ENCODE measurements at places on chromosomes 4 and X.

DNA sequence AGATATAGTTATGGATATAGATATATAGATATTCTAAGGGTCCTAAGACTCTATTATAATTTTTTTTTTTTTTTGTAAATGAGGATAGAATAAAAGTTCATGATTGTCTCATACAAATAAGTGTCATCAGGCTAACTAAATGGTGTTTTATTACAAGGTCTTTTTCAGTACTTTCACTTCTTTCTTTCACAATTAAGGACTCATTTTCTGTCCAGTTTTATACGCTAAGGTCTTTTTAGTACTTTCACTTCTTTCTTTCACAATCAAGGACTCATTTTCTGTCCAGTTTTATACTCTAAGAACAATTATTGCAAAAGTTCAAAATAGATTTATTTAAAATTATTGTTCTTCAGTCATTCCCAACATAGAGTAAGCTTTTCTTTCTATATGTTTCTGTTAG is 32.7 kb downstream of the RUFY3 start:
- no peak for DNase-seq

DNA sequence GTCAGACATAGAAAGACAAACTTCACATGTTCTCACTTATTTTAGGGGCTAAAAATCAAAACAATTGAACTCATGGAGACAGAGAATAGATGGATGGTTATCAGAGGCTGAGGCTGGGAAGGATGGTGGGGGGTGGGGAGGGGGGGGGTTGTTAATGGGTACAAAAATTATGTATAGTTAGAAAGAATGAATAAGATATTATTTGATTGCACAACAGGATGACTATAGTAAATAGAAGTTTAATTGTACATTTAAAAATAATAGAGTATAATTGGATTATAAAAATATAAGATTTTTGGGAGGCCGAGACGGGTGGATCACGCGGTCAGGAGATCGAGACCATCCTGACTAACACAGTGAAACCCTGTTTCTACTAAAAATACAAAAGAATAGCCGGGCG is 33.3 kb downstream of the CORIN start:
- DNase-seq: no peak

GRCh38 chr4:26061248-26061986 is 147.4 kb downstream of the SMIM20 start:
- DNase-seq: no peak

DNA sequence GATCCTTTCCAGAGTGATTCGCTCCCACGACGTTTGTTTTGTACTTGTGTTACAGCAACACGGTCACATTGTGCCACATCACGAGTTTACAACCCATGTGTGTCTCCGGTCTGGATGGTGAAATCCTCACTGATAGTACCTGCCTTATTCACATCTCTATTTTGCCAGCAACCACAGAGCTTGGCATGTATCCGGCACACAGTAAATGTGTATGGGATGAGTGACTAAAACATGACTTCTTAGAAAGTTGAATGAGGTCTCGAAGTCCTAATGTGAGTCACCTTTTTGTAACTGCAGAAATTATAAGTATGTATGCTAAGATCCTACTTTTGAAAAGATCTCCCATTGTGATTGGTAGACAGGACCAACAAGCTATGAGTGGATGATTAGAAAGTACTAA is 7.5 kb downstream of the STOX2 start:
- DNase-seq: no peak

DNA sequence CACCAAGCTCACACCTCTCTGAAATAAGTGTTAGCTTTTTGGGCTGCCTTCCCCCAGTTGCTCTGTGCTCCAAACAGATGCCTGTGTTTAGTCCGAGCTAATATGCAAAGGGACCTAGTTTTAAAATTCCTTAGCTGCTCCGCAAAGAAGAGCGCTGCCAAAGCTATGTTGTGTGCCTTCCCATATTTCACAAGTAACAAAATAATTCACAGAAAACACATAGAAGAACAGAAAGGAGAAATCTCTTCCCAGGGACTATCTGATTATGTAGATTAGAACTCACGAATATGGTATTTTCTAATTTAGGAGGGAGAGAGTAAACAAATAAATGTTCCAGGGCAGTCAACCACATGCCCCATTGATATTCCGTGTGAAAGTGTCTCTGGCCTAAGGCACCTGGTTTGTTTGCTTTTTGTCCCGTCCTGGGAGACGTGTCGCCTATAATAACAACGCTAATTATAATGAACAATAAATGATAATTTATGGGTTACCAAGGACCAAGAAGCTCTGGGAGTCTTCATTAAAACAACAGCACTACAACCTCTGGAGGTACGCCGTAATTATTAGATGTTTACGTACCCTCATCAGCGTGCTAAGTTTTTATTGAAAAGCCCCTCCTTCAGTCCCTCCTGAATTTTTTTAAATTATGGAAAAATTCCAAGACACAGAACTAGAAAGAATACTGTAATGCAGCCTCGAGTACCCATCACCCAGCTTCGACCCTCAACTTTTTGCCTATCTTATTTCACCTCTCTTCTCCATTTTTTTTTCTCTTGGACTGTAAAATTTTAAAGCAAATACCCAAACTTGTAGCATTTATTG is 1.2 kb upstream of the CCNG2 start:
- no peak for DNase-seq

GRCh38 chr4:1568855-1569460 is 115.2 kb downstream of the FAM53A start:
- DNase-seq: no peak

DNA sequence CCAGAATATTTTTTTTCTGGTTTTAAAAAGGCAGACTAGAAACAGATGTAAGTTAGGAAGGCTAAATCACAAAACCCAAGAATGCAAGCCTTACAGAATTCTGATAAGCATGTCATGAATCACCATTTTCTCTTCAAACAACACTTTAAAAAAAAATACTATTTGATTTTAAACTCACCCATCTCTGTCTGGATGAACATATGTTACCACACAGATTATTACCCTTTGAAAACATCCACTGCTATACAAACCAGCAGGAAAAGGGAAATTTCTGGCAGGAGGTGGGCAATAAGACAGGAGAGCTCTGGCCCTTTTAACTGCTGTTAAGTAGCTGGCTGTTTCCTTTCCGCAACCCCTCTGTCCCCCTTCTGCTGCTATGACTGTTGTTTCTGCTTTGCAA is 317.7 kb upstream of the NOCT start:
- DNase-seq: no peak

GRCh38 chr4:47705326-47705981 is 132.4 kb downstream of the CORIN start:
- DNase-seq: no peak

DNA sequence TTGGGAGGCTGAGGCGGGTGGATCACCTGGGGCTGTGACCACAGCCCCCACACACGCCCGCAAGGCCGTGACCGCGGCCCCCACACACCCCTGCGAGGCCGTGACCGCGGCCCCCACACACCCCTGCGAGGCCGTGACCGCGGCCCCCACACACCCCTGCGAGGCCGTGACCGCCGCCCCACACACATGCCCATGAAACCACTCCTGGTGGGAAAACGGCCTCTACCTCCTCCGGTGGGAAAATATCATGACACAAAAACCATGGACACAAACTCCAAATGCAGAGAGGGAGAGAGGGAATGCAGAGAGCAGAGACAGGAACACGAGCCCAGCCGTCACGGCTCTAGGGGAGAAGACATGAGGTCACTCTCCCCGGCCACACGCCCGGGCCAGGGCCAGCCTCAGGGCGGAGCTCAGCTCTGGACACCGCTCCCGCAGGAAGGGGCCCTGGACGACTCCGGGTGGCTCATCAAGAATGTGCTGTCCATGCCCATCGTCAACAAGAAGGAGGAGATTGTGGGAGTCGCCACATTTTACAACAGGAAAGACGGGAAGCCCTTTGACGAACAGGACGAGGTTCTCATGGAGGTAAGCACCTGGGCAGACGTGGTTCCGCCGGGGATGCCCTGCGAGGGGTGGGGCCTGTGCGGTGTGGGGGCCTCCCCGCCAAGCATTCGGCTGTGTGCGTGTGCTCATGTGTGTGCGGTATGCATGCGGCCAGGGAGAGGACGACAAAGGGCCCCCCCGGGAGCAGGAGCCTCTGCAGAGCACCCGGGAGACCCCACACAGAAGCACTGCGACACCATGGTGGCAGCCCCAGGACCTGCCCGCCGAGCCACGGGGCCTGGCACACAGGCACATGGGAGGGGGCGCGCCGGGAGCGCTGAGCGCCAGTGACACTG is 17.4 kb downstream of the ATP5ME start:
- DNase-seq: no peak

GRCh38 chr4:185036019-185036418 is 17.7 kb downstream of the HELT start:
- DNase-seq: no peak

- DNase-seq: no peak
Measured at GRCh38 chr4:70538869-70539268, 20.5 kb downstream of the AMTN start.

GRCh38 chrX:97096385-97096784 is 212.7 kb downstream of the RPA4 start:
- DNase-seq: no peak

DNA sequence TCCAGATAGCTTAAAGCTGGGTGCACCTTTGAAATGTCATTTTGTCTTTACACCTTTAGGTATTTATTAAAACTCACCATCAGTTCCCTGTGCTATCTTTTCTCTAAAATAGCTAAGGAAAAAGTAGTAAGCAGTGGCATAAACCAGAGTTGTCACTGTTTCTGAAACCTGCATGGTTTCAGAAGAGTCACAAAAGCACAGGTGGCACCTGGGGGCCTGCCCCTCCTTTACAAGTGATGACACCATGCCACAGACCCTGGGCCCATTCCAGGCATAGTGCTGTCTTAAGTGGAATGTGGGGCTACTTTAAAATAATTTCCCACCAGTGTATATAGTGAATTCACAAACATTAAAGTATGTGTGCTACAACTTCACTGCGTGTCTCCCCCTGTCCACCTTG is 47.8 kb downstream of the DCUN1D4 start:
- no peak for DNase-seq

DNA sequence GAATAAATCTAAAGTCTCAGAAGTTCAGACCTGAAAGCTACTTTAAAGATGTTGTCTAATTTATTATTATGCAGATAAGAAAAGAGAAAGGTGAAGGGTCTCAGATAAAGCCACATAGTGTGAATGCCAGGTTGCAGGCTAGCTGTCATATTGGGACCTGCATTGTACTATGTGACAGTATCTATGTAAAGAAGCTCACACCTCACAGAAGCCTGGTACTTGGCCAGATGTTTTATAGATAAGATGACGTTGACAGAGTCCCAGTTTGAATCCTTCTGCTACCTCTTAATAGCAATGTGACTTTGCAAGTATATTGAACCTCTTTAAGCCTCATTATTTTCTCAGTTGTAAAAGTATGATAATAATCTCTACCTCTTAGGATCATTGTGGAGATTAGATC is 227.0 kb downstream of the SPRY1 start:
- DNase-seq: no peak

GRCh38 chr4:100188829-100189228 is 1.4 kb downstream of the DDIT4L start:
- DNase-seq: no peak

DNA sequence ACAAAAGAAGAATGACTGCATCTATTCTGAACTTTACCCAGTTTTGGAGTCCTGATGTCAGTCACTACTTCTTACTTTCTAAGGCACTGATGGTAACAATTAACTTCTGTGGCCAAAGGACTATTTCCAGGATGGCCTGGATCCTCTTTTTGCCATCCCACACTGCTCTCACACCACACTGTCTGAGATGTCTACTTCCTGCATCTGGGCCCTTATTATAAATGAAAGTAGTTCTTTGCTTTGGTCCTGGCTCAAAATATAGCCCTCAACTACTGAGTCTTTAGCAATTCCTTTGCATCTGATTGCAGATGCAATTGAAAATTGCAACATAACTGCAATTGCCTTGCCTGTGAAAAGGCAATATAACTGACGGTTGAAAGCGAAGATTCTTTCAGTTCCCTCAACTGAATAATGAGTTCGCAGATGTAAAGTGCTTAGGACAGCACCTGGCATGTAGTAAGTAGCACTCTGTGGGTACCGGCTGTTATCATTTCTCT is 44.2 kb downstream of the COQ2 start:
- no peak for DNase-seq

GRCh38 chr4:8761824-8762205 is 109.8 kb downstream of the HMX1 start:
- DNase-seq: no peak

- DNase-seq: no peak
Measured at GRCh38 chr4:30808276-30808675, 88.1 kb downstream of the PCDH7 start.

- no peak for DNase-seq
Measured at GRCh38 chrX:134167591-134168203, 69.3 kb upstream of the CCDC160 start.

GRCh38 chr4:40547789-40548132 is 81.9 kb downstream of the RBM47 start:
- no peak for DNase-seq

DNA sequence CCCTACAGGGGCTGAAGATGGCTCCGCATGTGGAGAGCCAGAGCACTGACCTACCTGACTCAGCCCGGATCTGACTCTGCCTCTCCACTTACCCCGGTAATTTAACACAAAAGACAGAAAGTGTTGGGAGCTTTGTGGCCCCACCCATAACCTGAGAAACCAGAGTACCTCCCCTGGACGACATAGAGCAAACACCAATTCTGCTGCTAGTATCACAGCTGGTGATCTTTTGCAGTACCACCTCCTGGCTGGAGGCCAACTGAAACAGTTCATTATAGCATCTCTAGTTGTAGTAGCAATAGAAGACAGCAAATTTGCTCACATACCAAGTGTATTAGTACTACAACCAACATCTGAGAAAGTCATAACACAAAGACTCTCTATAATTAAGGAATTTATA is 443.9 kb downstream of the KLHL4 start:
- no peak for DNase-seq

DNA sequence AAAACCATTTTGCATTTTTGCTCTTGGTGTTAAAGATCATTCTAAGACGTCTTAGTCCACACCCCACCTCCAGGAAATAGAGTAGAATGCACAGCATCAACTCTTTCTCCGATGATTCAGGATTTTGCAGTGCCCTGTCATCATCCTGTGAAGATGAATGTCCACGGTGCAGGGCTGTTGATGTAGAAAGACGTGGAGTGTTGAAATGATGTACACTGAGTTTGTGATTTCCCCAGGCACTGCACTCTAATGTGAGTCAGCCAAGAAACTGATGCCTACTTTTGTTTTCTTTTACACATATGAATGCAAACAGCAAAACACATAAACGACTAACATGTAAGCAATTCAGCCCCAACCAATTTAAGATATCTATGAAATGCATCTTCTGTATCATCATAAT is 10.5 kb downstream of the LGI2 start:
- DNase-seq: no peak

DNA sequence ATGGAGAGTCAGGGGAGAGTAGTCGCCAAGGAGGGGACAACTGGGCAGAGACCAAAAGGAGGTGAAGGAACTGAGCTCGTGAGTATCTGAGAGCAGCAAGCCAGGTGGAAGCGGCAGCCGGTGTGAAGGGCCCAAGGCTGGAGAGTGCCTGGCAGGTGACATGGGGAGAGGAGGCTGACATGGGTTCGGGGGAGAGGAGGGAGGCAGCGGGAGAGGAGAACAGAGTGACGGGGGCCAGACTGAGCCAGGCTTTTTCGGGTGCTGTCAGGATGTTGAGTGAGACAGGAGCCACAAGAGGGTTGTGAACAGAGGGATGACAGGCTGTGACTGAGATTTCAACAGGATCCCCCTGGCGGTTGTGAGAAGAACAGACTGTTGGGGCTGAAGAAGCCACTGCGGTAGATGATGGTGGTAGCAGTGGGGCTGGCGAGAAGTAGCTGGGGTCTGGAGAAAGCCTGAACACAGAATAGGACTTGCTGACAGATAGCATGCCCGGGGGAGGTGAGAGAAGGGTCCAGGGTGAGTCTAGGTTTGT is 5.7 kb downstream of the ELK1 start:
- no peak for DNase-seq

Measured in activated gamma-delta T cell treated with Interleukin-2 at 50 U/mL for 16 hours (primary cell).